ENCODE measurements at places on chromosomes 5 and 9.

- DNase-seq = peak; percentile 12
Measured at GRCh38 chr5:54905942-54906537, 79.4 kb downstream of the ESM1 start.

- no peak for DNase-seq
Measured at GRCh38 chr9:131391020-131391419, 2.9 kb upstream of the PRRC2B start.

DNA sequence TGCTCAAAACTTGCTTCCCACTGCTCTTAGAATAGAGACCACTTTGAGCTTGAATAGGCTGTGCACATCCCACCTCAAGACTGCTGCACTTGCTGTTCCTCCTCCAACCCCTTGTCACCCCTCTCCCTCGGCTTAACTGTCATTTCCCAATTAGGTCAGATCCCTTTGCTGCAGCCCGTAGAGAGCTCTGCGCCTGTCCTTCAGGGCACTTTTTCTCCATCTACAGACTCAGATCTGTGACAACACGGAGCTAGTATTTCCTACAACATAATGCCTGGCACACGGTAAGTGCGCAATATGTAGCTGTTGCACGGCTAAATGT lies 485 bp upstream of the HABP4 start:
- no peak for DNase-seq

DNA sequence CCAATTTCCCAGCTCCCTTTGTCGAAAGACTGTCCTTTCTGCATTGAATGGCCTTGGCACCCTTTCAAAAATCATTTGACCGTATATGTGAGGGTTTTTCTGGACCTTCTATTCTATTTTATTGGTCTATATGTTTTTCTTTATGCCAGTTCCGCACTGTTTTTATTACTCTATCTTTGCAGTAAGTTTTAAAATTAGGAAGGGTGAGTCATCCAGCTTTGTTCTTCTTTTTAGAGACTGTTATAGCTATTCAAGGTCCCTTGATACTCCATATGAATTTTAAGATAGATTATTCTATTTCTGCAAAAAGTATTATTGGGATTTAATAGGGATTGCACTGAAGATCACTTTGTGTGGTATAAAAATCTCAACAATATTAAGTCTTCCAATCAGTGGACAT lies 44.2 kb upstream of the STARD4 start:
- no peak for DNase-seq

DNA sequence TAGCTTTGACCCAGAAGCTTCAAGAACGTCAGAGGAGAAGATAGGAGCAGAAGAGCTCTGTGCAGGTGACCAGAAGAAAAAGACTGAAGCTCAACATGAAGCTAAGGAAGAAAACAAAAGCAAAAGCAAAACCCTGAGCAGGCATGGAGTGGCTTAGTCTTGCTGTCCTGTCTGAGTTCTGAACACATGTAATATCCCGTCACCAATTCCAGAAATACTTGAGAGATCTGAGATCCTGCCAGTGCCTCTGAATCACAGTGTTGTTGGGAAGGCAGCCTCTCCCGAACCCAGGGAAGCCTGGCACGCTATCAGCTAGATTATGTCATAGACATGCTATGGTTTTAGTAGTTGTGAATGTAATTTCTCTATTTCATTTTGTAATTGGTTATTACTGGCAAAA lies 235.7 kb downstream of the ICE1 start:
- no peak for DNase-seq

- no peak for DNase-seq
Measured at GRCh38 chr5:128844354-128844923, 120.8 kb upstream of the SLC27A6 start.

DNA sequence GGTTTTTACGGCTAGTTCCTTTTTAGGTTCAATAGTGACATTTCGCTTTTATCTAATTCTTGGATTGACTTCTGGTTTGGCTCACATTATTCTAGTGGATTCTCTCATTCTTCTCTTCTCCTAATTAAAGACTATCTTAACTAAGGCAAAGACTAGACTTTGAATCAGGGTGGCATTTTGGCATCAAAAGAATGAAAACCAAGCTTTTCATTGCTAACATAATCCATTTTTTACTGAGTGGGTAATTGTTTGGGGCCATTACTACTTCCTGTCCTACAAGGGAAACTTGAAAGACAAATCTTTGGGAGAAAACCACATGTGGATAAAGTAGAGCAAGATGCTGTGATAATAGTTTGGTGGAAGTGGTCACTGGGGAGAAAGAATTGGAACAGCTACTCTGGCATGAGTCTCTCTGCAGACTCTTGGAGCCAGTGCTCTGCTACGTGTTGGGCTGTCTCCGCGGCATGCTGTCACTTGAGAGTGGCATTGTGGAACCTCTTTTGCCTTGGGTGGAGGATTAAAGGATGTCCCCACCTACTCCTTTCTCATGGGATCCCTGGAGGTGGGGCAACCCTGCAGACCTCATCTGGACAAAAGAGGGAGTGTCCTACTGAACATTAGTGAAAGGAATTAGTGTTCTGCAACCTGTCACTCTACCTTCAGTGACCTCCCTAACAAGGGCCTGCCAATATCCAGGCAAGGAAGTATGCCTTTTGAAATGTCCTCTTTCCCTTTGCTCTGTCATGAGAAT lies 280.4 kb downstream of the PSAT1 start:
- no peak for DNase-seq

DNA sequence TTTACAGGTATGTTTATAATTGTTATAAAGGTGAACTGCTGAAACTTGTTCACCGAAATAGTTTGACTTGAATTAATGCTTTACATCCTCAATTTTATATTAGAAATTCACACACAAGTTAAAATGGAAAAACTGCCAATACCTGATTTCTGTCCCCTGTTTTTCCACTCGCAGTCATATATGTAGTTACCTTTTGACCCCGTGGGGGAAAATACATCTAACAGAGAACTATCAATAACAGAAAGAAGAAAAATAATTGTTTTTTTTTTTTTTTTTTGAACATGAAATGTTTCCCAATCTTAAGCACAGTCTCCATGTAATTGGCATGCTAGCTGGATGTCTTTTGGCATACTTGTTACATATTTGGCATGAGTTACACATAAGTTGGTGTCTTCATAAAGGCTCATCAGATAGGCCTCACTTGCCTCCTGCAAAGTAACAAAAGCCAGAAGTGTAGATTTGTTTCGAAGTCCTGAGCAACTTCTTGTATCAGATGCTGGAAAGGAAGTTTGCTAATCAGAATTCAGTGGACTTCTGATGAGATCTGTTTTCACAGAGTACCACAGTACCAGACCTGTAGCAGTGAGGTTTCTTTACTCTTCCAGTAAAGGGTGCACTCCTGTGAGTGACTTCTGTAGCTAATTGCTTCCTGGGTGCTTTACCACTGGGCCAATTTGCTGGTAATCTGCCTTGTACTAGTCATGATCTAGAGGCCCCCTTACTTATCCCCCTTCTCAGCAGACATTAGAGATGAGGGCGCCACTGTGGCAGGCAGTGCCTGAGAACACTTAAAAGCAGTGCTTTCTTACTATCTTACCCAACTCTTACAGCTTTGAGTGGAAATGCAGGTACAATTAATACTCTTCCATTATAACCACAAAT lies 36.2 kb upstream of the CXXC5 start:
- no peak for DNase-seq
